Panc1 (cell line): ENCODE measurements at places on chromosomes 6 and 20. TPM values are rescaled to one million over a fixed set of nuclear protein-coding genes. Genes with fewer than 3 reads are reported as not detected.
A peak's percentile ranks its signal among the peaks of the same experiment; 100 is the strongest.

Gene TREML2
- total RNA-seq, result not detected

Gene FLRT3
- total RNA-seq, result 0.67 TPM

Gene TMEM217
- total RNA-seq, result 4.0 TPM

Gene RIPOR3
- 92.5 TPM for total RNA-seq

Gene STK35
- total RNA-seq, result 27.6 TPM

Gene GRM1
- not detected for total RNA-seq

Gene CRYBG1
- total RNA-seq, result 32.3 TPM

Gene GJA10
- not detected for total RNA-seq

Gene UTRN
- total RNA-seq, result 122 TPM

Gene LGSN
- not detected for total RNA-seq

Gene WFDC12
- not detected for total RNA-seq

DNA sequence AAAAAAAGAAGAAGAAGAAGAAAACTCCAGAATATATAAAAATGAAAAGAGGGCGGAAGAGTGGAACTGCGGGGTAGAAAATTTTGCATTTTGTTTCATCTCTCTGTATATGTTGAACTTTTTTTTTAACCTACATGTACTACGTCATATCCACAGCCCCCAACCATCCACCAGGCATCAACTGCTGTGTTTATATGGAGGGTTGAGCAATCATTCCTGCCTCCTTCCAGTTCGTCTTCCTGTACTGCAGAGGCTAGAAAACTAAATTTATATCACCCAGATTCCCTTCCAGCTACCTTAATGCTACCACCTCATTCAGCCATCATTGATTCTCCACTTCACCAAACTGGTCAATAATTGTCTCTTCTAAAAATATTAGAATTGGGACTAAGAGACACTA, 9.5 kb upstream of the SIGLEC1 start:
- no peaks in the 10 kb centered on the region for H3K36me3 ChIP-seq
- H3K4me3 ChIP-seq, result no peak overlapping the region
- DNase-seq, result no peak
- H3K4me1 ChIP-seq, result no peaks in the 10 kb centered on the region

DNA sequence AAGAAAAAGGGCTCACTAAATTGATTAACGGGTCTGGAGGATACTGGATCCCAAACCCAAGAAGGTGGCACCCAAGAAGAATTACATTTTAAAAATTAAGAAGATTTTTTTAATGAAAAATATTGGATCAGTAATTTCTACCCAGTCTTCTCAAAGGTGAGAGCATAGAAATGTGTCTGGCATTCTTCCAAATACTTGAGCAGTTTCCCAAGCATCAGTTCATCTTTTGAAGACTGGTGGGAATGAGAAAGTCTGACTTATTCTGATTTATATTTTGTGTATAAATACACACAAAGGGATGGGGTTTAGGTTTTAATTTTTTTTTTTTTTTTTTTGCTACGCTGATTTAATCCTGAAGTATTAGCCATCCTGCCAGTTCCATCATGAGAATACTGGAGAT, 3.3 kb downstream of the MGME1 start:
- H3K4me3 ChIP-seq, result peak overlapping the region; percentile 95
- H3K27me3 ChIP-seq, result no peaks in the 10 kb centered on the region
- peak overlapping the region; percentile 83 for H3K27ac ChIP-seq

GRCh38 chr6:152078001-152078400, 270.5 kb downstream of the ESR1 start:
- no peaks in the 10 kb centered on the region for H3K36me3 ChIP-seq
- DNase-seq, result no peak
- H3K27me3 ChIP-seq, result no peaks in the 10 kb centered on the region
- H3K4me1 ChIP-seq, result no peaks in the 10 kb centered on the region
- H3K4me3 ChIP-seq, result no peak overlapping the region

- no peak for DNase-seq
- no peaks in the 10 kb centered on the region for H3K27me3 ChIP-seq
- no peak overlapping the region for H3K4me3 ChIP-seq
- peaks cover 20% of the 10 kb centered on the region; the same call in 1 of the 2 replicates for H3K4me1 ChIP-seq
- H3K27ac ChIP-seq, result peak overlapping the region; percentile 36
Observed at GRCh38 chr6:143700684-143701348, 23.1 kb downstream of the PHACTR2 start.

- no peaks in the 10 kb centered on the region for H3K27me3 ChIP-seq
- H3K4me1 ChIP-seq, result no peaks in the 10 kb centered on the region
- no peak overlapping the region for H3K27ac ChIP-seq
- no peak overlapping the region for H3K4me3 ChIP-seq
Observed at GRCh38 chr6:40799296-40800140, 212.4 kb upstream of the LRFN2 start.

DNA sequence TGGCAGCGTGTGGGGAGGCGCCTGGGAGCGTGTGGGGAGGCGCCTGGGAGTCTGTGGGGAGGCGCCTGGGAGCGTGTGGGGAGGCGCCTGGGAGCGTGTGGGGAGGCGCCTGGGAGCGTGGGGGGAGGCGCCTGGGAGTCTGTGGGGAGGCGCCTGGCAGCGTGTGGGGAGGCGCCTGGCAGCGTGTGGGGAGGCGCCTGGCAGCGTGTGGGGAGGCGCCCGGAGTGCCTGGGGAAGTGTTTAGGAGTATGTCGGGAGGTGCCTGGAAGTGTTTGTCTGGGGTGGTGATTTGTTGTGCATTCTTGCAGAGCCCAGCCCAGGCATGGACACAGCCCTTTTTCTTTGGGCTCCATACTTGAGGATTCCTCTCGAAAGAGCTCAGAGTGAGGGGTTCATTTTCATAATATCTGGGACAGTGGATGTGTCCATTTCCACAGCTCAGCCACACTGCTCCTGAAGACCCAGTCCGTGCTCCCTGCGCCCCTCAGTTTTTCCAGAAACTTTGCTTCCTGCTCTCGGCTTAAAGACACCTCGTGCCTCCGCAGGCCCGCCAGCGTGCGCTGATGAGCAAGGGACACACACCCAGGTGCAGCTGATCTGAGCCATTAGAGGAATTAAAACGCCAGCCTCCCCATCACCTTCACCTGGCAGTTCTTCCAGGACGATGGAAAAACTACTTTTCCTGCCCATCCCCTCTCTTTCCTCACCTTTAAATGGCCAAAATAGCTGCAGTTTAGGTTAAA, 172.2 kb upstream of the THBS2 start:
- peak overlapping the region; percentile 40 for H3K4me3 ChIP-seq
- no peaks in the 10 kb centered on the region for H3K4me1 ChIP-seq
- H3K27ac ChIP-seq, result peak overlapping the region; percentile 83

DNA sequence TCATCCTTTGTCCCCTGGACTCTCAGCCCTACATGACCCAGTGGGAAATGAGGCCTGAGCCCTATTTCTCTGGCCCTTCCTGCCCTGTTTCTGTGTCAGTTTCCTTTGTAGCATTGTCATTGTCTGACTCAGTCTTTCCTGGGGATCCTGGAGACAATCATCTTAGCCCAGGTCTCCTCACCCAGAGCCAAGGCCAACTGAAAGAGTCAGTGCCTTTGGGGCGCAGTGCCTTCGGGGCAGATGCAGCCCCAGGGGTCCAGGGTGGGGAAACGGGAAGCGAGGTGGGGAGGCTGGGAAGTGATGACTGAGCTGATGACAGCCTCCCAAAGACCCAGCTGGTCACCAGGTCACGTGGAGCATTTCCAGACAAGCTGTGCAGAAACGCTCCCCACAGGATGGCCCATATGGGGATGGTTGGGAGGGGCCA, 93.3 kb upstream of the SULF2 start:
- H3K36me3 ChIP-seq, result no peaks in the 10 kb centered on the region
- H3K4me3 ChIP-seq, result no peak overlapping the region
- no peak overlapping the region for H3K27ac ChIP-seq
- peaks cover 6% of the 10 kb centered on the region for H3K27me3 ChIP-seq

GRCh38 chr6:21511891-21512550, 81.5 kb upstream of the SOX4 start:
- H3K4me1 ChIP-seq, result no peaks in the 10 kb centered on the region
- DNase-seq, result no peak
- H3K27ac ChIP-seq, result no peak overlapping the region
- no peaks in the 10 kb centered on the region for H3K36me3 ChIP-seq
- no peak overlapping the region for H3K4me3 ChIP-seq

GRCh38 chr20:62557462-62557861, 81.7 kb upstream of the GATA5 start:
- no peak overlapping the region for H3K4me3 ChIP-seq
- DNase-seq, result no peak
- no peaks in the 10 kb centered on the region for H3K27me3 ChIP-seq
- peak overlapping the region; percentile 69 for H3K27ac ChIP-seq
- H3K4me1 ChIP-seq, result peaks cover 76% of the 10 kb centered on the region

- H3K27me3 ChIP-seq, result no peaks in the 10 kb centered on the region; the same call in 1 of the 2 replicates
- H3K27ac ChIP-seq, result no peak overlapping the region
- H3K36me3 ChIP-seq, result no peaks in the 10 kb centered on the region
- no peak for DNase-seq
Observed at GRCh38 chr6:79971193-79971592, 23.8 kb upstream of the ELOVL4 start.

GRCh38 chr6:86251106-86251505, 608.4 kb upstream of the SYNCRIP start:
- H3K27ac ChIP-seq, result no peak overlapping the region
- DNase-seq, result no peak
- no peaks in the 10 kb centered on the region for H3K27me3 ChIP-seq
- H3K4me1 ChIP-seq, result no peaks in the 10 kb centered on the region

DNA sequence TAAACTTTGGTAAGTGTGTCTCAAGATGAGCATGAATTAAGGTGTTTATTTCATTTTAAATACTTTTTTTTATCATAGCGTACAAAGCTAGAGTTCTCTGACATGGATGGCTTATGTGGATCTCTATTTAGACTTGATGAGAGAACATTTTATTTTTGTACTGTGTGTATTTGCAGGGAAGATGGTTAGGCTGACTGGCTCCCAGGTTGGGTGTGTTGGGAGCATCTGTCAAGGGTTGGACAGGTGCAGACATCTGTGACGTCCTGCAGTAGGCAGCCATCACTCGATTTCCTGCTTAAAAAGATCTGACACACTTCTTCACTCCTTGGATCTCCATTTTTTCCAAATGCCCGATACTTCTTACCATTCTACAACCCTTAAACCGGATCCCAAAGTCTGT, 221.9 kb upstream of the QKI start:
- H3K4me3 ChIP-seq, result no peak overlapping the region
- H3K27ac ChIP-seq, result no peak overlapping the region
- H3K27me3 ChIP-seq, result no peaks in the 10 kb centered on the region
- no peak for DNase-seq
- no peaks in the 10 kb centered on the region for H3K4me1 ChIP-seq

GRCh38 chr6:168475188-168476013, 34.4 kb downstream of the SMOC2 start:
- H3K27ac ChIP-seq, result no peak overlapping the region
- DNase-seq, result no peak
- H3K4me3 ChIP-seq, result no peak overlapping the region
- H3K4me1 ChIP-seq, result no peaks in the 10 kb centered on the region

- H3K4me3 ChIP-seq, result no peak overlapping the region
- H3K27me3 ChIP-seq, result no peaks in the 10 kb centered on the region
- H3K4me1 ChIP-seq, result peaks cover 32% of the 10 kb centered on the region
- H3K27ac ChIP-seq, result peak overlapping the region; percentile 78
- DNase-seq, result no peak
- no peaks in the 10 kb centered on the region for H3K36me3 ChIP-seq
Observed at GRCh38 chr20:1430004-1430451, 36.6 kb downstream of the NSFL1C start.

- DNase-seq, result no peak
- peaks cover 16% of the 10 kb centered on the region for H3K4me1 ChIP-seq
- no peaks in the 10 kb centered on the region for H3K36me3 ChIP-seq
Observed at GRCh38 chr6:167682125-167682524, 144.6 kb upstream of the AFDN start.

- H3K4me3 ChIP-seq, result no peak overlapping the region
- no peak for DNase-seq
- H3K27me3 ChIP-seq, result no peaks in the 10 kb centered on the region
- H3K27ac ChIP-seq, result peak overlapping the region; percentile 98
- H3K4me1 ChIP-seq, result peaks cover 36% of the 10 kb centered on the region
- no peaks in the 10 kb centered on the region for H3K36me3 ChIP-seq
Observed at GRCh38 chr6:12336121-12336971, 46.2 kb downstream of the EDN1 start.

GRCh38 chr6:137903933-137904821, 37.1 kb downstream of the TNFAIP3 start:
- no peak overlapping the region for H3K27ac ChIP-seq
- peaks cover 2% of the 10 kb centered on the region; the same call in 1 of the 2 replicates for H3K4me1 ChIP-seq
- no peaks in the 10 kb centered on the region for H3K27me3 ChIP-seq
- H3K36me3 ChIP-seq, result no peaks in the 10 kb centered on the region
- no peak for DNase-seq

DNA sequence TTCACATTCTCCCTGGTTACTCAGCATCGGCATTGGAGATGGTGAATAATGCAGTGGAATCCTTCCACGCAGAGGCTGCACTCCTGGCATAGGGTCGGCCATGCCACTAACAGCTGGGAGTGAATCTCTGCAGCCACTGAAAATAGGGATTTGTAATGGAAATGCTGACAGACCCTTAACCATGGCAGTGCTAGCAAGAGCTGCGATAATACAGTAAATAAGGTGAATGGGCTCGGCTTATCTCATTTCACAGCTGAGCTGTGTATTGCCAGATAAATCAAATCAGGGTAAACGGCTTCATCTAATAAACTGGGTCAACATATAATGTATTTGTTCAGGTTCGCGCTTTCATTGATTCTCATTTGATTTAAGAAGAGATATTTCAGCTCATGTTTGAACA, 156.8 kb downstream of the SLC35B3 start:
- H3K4me3 ChIP-seq, result no peak overlapping the region
- no peak overlapping the region for H3K27ac ChIP-seq
- DNase-seq, result no peak
- H3K36me3 ChIP-seq, result no peaks in the 10 kb centered on the region
- H3K27me3 ChIP-seq, result no peaks in the 10 kb centered on the region; the same call in 1 of the 2 replicates
- no peaks in the 10 kb centered on the region for H3K4me1 ChIP-seq

- H3K36me3 ChIP-seq, result no peaks in the 10 kb centered on the region
- H3K4me1 ChIP-seq, result no peaks in the 10 kb centered on the region
- H3K4me3 ChIP-seq, result no peak overlapping the region
- 0 out of 2 replicates have a peak, but pooled peaks cover 2% of the 10 kb centered on the region for H3K27me3 ChIP-seq
- DNase-seq, result no peak
- no peak overlapping the region for H3K27ac ChIP-seq
Observed at GRCh38 chr20:967796-968742, 34.0 kb downstream of the RSPO4 start.

DNA sequence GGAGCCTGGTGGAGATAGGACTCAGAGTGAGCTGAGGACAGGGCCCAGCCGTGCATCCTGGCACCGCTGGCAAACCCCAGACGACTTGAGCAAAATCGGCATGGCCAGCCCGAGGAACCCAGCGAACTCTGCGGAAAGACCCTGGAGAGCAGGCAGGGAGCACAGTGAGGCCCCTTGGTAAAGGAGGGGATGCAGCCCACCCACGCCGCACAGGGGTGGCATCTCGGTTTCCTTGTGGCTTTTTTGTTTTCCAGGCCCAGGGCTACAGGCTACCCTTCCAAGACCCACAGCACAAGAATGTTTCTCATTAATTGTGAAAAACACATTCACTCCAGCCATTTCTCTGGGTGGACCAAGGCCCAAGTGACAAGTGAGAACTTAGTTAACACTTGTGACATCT, 71.4 kb downstream of the BMP7 start:
- DNase-seq, result no peak
- H3K27me3 ChIP-seq, result no peaks in the 10 kb centered on the region
- no peak overlapping the region for H3K27ac ChIP-seq
- no peaks in the 10 kb centered on the region for H3K4me1 ChIP-seq

- H3K4me3 ChIP-seq, result no peak overlapping the region
- no peaks in the 10 kb centered on the region for H3K4me1 ChIP-seq
- H3K27me3 ChIP-seq, result no peaks in the 10 kb centered on the region
- peaks cover 5% of the 10 kb centered on the region for H3K36me3 ChIP-seq
- H3K27ac ChIP-seq, result no peak overlapping the region
- DNase-seq, result peak; percentile 97
Observed at GRCh38 chr20:44495802-44496481, 20.3 kb downstream of the TTPAL start.

GRCh38 chr20:36926653-36927200, 24.8 kb downstream of the SAMHD1 start:
- H3K27me3 ChIP-seq, result no peaks in the 10 kb centered on the region
- no peak overlapping the region for H3K27ac ChIP-seq
- no peaks in the 10 kb centered on the region for H3K36me3 ChIP-seq
- no peaks in the 10 kb centered on the region for H3K4me1 ChIP-seq
